ENCODE measurements at places on chromosomes 6 and 20. TPM values are rescaled to one million over a fixed set of nuclear protein-coding genes. Genes with fewer than 3 reads are reported as not detected.

The SLC17A3 gene
- total RNA-seq, result not detected

The LY6G5C gene
- 2.9 TPM for total RNA-seq

The GABRR1 gene
- 0.12 TPM for total RNA-seq

The C6orf15 gene
- not detected for total RNA-seq

The SEMG1 gene
- total RNA-seq, result not detected

The SAPCD1 gene
- total RNA-seq, result 13.0 TPM

DNA sequence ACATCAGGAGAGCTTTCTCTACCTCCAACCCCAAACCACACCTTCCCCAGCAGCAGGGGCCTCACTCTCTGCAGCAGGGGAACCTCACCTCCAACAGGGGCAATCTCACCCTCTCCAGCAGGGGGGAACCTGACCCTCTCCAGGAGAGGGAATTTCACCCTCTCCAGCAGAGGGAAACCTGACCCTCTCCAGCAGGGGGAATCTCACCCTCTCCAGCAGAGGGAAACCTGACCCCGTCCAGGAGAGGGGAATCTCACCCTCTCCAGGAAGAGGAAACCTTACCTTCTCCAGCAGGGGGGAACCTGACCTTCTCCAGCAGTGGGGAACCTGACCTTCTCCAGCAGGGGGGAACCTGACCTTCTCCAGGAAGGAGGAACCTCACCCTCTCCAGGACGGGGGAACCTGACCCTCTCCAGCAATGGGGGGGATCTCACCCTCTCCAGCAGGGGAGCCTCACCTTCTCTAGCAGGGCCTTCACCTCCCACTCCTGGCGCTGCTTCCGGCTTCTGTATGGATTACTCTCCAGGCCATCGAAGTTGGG is 3.1 kb downstream of the B3GALT4 start:
- DNase-seq, result peak; percentile 87

- DNase-seq, result peak; percentile 99
Observed at GRCh38 chr20:49583669-49584417, 15.9 kb upstream of the PTGIS start.

GRCh38 chr20:36315545-36316351 is 9.6 kb downstream of the DLGAP4 start:
- no peak for DNase-seq

- no peak for DNase-seq
Observed at GRCh38 chr6:53483423-53484353, 61.2 kb downstream of the GCLC start.

DNA sequence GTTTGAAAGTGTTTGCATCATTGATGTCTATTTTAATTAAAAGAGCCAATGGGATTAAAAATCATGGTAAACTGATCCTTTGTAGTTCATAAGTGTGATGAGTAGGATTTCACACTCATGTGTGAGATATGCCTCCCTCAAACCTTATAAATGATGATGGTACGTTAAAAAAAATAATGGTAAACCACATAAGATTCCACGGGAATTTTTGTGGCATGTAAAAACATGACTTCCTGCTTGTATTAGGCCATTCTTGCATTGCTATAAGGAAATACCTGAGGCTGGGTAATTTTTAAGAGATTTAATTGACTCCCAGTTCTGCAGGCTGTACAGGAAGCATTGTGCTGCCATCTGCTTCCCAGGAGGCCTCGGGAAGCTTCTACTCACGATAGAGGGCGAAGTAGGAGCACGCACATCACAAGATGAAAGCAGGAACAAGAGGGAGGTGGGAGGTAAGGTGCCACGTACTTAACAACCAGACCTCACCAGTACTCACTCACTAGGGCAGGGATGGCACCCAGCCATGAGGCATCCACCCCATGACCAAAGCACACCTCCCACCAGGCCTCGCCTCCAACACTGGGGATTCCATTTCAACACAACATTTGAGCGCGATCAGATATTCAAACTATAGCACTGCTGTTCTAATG is 187.6 kb upstream of the QKI start:
- DNase-seq, result no peak

DNA sequence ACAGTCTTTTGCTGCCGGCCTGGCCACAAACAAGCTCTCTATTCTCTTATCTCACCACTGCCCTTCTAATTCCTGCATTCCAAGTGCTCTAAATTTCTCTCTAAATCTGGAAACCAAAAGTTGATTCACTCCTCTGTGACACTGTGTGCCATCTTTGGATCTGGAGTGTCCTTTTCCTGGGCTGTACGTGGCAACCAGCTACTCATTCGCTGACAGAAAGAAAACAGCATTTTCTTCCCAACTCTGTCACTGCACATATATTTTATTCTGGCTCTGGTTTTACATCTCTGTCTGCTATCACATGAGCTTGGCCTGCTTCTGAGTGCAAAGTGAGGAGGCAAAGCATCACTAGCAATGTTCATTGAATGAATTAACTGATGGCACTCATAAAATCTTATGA is 397.2 kb upstream of the MAP3K7 start:
- no peak for DNase-seq

DNA sequence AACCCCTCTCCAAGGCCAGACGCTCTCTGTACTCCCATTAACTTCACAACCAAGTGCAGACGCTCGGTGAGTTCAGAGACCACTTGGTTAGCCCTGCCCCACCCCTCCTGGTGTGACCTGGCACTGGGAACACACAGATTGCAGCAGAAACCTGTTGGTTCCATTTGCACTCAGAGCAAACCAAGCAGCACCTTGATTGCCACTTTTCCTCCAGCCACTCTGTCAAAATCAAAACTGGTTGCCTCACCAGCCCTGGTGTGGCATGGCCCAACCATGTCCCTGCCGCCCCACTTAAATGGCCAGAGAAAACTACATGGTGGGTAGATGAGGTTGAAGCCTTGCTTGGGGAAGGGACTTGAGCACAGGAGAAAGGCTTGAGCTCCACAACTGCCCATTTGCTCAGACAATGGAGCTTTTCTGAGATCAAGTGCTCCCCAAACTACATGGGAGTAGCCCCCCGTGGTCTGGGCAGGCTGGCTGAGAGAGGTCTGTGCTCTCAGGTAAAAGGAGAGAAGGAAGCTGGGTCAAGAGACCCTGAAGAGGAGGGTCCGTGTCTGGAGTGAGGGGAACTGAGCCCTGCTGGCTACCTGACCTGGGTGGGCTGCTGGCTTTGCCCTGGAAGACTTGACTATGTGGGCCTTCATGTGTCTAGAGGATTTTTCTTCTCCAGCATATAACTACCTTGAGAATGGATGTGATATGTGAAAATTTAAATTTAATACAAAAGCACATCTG is 43.4 kb downstream of the PLCG1 start:
- DNase-seq, result peak; percentile 34

DNA sequence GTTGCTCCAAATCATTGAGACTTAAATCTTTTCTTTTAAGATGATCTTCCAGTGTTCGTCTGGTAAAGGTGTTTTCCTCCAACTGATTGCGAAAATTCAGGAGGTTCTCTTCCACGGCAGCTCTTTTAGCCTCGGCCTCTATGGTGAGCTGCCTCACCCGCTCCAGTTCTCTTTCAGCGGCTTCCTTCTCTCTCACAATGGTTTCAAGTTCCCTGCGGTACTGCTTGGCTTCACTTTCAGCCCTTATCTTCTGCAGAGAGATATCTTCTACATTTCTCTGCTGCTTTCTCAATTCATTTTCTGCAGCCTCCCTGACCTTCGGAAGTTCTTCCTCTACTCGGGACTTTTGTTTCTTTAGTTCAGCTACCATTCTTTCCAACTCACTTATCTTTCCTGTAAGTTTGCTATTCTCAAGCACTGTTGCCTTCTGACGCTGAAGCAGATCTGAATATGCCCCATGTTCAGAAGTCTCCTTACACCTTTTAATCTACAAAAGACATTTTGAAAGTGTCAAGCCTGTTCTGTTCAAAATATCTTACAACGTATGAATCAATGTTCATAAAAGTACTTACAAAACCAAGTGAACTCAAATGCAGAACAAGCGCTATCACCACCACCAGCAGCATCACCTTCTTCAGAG is 22.3 kb downstream of the DST start:
- DNase-seq, result no peak

DNA sequence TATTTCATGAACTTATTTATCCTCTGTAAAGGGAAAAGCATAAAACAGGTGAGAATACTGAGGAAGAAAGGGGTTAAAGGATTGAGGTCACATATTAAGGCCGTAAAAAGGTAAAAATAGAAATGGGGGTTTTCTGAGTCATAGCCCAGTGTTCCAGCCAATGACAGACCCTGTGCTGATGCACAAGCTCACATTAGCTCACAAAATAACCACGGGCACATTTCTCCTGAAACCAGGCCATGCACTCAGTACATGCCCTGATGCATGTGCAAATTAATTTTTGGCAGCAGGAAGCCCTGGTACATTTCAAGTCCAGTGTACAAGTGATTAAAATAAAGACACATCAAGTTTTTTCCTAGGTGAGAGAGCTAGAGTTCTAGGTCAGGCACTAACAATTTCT is 194.4 kb downstream of the TMEM200A start:
- DNase-seq, result no peak

DNA sequence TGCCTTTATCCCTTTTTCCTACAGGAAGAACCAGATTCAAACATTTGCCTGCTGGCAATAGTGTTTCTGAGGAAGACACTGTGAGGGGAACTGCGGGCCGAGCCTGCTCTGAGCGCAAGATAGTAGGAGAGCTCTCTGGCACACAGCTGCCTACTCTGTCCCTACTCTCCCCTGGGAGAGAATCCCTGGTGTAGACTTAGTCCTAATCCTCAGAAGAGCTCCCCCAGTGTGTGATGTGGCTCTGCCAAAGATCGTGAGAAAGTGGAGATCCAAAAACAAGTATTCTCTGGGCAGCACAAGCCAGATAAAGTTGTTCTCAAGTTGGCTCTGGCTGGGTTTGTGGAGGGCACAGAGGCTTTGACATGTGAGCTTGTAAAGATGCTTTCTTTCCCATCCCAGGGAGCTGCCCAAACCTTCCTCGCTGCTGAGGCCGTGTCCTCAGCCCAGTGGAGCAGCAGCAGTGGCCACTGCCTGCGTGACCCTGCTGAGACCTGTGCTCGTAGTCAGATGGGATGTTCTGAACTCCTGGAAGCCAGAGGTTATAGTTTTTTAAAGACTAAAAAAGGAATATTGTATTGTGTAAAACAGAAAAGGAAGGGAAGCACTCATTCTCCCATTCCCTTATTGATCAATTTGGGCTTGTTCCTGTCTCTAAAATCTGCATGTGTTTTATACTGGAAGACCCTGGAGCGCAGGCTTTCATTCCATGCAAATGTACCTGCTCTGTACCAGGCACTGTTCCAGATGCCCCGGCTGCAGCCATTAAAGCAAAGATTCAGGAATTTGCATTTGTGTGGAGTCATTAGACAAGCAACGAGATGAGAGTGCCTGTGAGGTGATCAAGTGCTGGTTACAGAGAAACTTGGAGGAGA is 30.7 kb downstream of the PNLDC1 start:
- DNase-seq, result no peak

All from Caco-2 (cell line).